ENCODE measurements at places on chromosomes 11 and 22.

GRCh38 chr22:31431950-31432349 is 32.5 kb downstream of the DRG1 start:
- DNase-seq: no peak

- no peak for DNase-seq
Measured at GRCh38 chr11:63687845-63688244, 6.5 kb downstream of the RTN3 start.

GRCh38 chr22:40324468-40325305 is 21.6 kb upstream of the ADSL start:
- DNase-seq: no peak

DNA sequence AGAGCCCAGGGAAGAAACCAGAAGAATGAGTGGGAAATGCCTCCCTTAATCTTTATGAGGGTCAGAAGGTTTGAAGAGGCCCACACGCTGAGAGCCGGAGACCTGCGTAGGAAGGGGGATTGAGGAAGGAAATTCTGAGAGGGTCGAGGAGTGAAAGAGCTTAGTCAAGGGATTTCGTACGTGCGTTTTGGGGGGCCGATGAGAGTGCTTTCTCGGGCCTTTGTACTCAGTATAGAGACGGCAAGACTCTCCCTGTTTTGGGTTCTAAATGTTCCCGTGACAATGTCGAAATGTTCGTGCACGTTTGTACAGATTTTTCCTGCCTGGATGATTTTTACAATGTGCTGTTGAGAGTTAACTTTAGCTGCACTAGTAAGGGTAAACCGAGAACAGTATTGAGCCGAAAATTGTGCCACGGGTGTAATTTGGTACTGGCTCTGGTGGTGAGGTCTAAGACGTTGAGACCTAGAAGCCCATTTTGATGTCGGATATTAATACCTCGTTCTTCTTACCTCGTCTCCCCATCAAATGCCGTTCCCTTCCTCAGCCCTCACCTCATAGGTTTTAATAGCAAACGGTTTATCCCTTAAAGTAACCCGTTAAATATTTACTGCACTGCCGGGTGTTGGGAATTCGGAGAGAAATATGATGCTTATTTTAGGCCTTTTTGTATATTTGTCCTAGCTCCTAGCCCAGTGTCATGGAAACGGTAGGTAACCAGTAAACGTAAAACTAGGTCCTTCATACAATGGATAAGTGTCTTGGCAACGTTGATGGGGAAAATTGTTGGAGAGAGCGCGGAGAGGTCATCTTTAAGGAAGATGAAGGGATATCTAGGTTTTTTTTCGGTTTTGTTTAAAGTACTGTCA is 734 bp downstream of the C11orf58 start:
- no peak for DNase-seq

DNA sequence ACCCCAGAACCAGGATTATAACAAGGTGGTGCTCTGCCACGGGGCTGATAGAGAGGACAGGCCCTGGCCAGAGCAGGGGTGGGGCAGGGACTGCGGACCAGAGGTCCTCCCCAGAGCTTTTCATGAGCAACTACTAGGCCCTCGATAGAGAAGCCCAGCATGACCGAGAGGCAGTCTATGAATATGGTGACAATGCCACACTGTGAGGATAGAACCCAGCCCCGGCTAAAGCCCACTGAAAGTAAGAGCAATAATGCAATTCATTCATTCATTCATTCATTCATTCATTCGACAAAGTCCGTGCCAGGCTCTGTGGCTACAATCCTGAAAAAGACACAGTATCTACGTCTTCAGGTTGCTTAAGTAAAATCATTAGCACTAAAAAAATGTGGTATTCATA is 35.6 kb upstream of the CD5 start:
- DNase-seq: no peak

DNA sequence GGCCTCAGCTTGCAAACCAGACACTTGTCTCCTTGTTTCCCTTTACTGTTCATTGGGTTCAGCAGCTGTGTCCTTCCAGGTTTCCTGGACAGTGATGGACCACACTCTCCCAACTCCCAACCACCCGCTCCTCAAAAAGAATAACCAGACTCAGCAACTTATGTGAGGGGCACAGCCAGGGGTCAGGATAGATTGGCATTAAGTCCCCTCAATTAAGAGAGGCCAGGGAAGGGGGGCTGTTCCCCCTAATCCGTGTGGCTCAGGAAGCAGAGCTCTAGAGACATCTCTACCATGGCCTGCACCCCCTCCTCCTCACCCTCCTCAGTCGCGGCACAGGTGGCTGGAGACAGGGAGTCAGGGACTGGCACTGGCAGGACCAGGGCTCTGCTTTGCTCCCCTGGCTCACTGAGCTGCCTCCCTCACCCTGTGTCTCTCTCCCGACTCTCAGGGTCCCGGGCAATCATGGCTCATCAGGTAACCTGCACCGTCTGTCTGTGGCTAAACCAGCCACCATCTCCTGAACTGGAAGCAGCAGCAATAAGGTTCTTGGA is 111.7 kb downstream of the ZNF280B start:
- no peak for DNase-seq

DNA sequence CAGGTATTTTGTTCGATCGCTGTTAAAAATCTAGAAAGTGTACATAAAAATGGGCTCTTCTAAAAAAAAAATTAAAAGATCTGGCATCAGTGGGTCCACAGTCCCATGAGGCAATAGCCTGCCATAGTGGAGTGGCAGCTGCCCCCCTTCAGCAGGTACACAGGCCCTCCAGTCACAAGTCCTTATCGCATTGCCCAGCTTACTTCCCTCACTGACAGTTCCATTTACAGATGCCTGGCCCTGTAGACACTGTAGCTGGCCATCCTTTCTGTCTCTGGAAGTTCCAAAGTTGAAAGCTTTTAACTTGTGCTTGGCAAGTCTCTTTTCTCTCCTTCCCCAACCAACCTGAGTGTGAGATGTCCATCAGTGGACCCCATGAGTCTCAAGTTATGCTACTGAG is 11.4 kb downstream of the ZNRF3 start:
- DNase-seq: no peak

GRCh38 chr11:111512296-111513239 is at the start of gene BTG4:
Gene BTG4, minus strand, starts transcription at chr11:111512386. Its CDS starts 13,610 bp downstream, at chr11:111498776.
- DNase-seq: peak; percentile 74

GRCh38 chr11:15815246-15816195 is 540.8 kb downstream of the SOX6 start:
- DNase-seq: no peak

DNA sequence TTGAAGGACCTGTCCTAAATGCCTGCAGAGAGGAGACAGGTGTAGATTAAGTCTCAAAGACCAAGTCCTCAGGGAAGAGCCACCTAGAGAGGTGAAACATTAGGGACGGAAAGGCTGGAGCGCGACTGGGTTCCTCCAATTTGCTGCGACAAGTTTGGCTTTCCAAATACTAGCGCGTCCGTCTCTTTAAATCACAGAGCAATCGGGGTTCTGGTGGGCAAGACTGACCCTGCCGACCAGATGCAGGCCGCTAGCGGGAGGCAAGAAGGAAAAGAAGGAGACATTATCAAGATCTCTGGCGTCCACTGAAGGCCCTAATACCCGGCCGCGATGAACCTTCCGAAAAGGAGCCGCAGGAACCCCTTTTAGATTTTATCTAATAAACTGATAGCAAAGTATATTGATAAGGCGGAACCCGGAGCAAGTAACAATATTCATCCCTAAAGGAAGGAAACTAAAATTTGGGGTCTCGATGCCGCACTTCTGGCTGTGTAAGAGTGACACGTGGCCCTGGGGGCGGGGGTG is 128.2 kb upstream of the C11orf58 start:
- DNase-seq: no peak

- no peak for DNase-seq
Measured at GRCh38 chr11:108498816-108499408, 728 bp upstream of the POGLUT3 start.

GRCh38 chr11:46277622-46278386 is at the start of gene CREB3L1:
Gene CREB3L1, plus strand, starts transcription at chr11:46277662. Its CDS starts 450 bp downstream, at chr11:46278112.
- DNase-seq: peak; percentile 23

DNA sequence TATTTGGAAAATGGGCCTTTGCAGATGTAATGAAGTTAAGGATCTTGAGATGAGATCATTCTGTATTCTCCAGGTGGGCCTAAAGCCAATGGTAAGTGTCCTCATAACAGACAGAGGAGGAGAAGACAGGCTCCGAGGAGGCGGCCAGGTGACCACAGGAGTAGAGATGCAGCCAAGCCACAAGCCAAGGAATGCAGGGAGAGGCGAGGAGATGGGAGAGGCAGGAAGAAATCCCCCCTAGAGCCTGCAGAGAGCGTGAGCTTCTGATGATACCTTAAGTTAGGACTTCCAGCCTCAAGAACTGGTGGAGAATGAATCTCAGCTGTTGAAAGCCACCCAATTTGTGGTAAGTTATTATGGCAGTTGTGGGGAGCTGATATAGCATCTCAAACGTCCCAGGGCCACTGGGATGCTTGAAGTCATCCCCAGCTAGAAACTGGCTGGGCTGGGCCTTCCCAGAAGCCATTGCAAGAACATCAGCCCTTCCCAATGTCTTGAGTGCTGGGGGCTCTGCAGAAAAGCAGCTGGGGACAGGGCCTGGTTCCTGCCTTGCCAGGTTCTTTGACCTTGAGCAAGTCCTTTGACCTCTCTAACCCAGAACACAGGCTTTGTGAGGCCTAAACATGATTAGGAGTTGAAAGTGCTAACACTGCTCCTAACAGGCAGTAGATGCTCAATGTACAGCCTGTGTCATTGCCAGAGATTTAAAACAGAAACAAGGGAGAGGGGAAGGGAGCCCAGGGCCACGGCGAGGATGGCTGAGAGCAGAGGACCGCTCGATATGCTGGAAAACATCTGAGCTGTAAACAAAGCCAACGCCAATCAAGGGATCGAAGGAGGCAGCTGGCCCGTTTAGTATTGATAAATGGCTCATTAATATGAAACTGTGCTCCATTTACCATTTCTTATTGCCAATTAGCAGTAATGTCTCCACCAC is 632.3 kb downstream of the TBC1D22A start:
- no peak for DNase-seq

GRCh38 chr22:33034753-33035152 is 23.4 kb downstream of the SYN3 start:
- DNase-seq: no peak

DNA sequence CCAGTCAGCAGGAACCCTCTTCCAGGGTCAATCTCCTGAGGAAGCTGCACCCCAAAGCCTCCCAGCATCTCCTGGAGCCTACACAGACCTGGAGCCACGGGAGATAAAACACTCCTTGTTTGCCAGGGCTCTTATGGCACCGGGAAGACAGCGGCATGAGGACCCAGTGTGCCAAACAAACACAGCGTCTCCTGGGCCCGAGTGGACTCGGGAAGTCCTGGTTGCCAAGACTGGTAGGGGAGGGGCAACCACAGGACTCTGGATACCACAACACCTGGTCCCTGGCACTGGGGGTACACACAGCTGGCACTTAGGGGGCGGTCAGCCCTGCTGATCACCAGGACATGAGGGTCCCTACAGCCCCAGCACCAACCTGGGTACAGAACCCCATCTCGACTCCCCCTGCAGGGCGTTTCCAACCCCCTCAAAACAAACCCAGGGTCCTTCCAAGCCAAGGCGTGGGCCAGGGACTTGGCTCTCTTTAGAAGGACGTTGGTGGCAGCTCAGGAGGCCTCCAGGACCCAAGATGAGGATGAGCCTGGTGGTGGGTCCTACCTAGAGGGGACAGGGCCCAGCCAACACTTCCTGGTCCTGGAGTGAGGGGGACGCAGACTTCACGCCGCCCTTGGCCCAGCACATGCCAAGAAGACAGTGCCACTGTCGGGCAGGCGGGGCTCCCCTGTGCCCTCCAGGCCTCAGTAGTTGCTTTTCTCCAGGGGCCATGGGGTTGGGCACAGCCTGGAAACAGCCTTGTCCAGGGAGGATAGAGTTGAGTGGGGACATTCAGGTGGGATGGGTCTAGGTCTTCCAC is 85.0 kb downstream of the CELSR1 start:
- no peak for DNase-seq

- DNase-seq: no peak
Measured at GRCh38 chr11:36817336-36817965, 219.4 kb upstream of the RAG2 start.

DNA sequence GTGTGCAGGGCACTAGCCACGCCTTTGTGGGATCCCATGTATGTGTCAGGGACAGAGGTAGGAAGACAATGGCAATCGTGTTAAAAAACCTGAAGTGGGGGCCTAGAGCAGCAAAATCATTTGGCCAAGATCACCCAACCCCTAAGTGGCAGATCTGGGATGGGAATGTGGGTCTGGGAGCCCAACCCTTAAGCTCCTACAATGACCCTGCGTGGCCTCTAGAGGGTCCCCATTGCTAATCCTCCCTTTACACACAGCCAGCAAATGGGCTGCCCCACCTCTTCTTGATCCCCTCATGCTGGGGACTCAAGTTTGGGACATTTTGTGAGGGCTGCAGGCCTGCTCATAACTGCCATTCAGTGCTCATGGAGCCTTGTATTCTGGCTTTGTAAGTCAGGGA is 73.2 kb upstream of the SUSD2 start:
- no peak for DNase-seq

DNA sequence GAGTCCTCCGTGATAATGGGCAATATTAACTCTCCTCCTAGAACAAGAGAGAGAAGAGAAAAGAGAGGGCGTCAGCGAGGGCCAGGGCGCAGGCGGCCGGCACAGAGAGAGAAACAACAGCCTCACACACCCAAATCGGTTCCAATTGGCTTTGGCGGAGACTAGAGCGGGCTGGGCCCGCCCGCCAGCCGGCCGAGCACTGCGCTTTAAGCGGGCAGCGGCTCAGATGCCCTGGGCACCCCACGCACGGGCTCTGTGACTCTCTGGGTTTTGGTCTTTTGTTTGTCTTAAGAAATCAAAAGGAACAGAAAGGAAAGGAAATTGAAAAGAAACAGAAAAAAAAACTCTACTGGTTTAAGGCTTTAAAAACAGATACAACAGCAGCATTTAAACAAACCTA is 17.0 kb downstream of the SLC22A12 start:
- no peak for DNase-seq

- no peak for DNase-seq
Measured at GRCh38 chr11:3099178-3099577, 42.0 kb upstream of the CARS1 start.

- DNase-seq: no peak
Measured at GRCh38 chr11:112649856-112650255, 311.4 kb upstream of the NCAM1 start.

GRCh38 chr11:78223320-78223954 is 34.7 kb downstream of the USP35 start:
- no peak for DNase-seq

DNA sequence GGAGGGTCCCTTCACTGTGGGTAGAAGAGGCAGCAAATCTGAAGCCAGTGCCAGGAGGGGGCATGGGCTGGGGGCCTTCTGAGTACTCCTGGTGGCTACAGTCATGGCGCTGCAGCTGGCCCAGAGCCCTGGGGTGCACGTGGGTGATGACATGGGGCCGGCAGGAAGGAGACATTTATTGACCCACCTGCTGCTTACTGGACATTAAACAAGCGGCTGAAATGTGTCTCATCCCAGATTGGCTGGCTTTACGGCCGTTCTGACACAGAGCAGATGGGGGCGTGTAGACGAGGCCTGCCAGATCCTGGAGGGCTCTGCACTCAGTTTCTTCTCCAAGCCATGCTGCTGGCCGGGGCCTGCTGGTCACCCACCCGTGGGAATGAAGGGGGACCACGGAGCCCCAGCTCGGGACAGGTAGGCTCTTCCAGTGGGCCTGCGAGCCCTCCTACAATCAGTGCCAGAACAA is 906.9 kb downstream of the BRD1 start:
- DNase-seq: no peak

DNA sequence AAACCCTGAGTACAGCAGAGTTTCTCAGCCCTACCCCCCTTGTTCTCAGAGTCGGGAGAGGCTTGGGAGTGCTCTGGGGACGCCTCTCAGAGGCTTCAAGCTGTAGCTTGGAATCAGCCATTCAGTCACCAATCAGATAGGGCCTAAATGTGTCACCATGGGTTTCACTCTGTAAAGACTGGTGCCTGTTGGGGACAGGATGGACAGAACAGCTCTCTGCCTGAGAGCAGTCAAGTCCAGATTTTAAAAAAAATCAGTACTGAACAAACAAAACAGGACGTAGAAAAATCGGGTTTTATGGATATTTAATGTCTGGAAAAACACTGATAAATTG is 1.3 kb downstream of the FADD start:
- no peak for DNase-seq

Data from NCI-H1417 (cell line).